ENCODE measurements at places on chromosomes 6 and 20.

DNA sequence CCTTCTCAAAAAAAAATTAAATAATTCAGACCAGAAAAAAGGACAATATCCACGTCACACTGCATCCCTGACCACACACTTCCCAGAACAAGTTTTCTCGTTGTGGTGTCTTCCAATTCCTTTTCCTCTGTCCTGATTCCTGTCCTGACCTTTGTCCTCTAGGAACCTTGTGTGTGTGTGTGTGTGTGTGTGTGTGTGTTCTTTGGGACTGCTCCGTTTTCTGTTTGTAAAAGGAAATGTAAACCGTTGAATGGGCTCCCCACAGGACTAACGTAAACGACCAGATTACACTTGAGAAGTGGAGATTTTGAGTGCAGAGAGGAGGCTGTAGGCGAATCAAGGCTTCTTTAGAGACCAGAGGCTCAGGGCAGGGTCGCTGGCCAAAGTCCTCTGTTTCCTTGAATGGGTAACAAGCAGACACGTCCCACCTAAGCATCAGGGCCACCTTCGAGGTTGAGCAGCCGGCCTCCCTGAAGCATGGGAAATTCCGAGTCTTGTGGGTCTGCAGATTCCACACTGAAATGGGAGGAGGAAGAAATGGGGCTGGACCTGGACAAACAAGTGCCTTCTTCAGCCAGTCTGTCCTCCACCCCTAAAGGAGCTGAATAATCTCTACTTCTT is 7.3 kb downstream of the ZBTB46 start:
- DNase-seq = no peak

DNA sequence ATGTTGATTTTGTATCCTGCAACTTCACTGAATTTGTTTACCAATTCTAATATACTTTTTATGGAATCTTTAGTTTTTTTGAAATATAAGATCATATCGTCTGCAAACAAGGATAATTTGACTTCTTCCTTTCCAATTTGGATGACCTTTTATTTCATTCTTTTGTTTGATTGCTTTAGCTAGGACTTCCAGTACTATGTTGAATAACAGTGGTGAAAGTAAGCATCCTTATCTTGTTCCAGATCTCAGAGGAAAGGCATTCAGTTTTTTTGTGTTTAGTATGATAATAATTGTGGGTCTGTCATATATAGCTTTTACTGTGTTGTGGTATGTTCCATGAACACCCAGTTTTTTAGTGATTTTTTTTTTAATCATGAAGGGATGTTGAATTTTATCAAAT is 75.7 kb downstream of the GCLC start:
- DNase-seq = no peak

GRCh38 chr6:40328386-40328985 is 258.7 kb downstream of the LRFN2 start:
- no peak for DNase-seq

GRCh38 chr6:162863821-162864220 is 136.0 kb downstream of the PACRG start:
- no peak for DNase-seq

DNA sequence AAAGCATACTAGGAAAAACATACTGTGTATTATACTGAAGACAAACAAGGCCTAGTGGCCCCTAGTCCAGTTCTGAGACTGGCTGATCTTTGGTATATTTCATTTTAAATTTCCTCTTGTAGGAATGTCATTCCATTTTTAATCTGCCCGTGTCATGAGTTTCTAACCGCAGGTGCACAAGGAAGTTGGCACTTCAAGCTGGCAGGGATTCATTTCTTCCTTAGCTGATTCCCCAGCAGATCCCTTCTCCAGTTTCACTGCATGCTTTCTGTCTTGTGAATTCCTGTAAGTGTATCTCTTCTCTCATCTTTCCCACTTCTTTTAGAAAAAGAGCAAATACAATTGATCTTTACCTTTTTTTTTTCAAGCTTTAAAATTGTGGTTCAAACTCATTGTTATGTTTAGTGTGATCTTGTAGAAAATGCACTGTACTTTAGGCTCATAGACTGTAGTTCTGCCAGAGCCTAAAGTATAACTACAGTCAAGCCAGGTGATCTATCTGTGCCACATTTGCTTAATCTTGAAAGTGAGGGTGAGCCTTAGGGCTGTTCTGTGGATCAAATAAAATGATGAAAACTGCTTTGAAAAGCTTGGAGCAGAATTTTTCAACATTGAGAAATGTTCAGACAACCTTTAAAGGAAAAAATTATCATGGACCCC is 37.0 kb downstream of the RNF217 start:
- DNase-seq = no peak

GRCh38 chr6:149642829-149643580 is 5.5 kb downstream of the KATNA1 start:
- DNase-seq = no peak

DNA sequence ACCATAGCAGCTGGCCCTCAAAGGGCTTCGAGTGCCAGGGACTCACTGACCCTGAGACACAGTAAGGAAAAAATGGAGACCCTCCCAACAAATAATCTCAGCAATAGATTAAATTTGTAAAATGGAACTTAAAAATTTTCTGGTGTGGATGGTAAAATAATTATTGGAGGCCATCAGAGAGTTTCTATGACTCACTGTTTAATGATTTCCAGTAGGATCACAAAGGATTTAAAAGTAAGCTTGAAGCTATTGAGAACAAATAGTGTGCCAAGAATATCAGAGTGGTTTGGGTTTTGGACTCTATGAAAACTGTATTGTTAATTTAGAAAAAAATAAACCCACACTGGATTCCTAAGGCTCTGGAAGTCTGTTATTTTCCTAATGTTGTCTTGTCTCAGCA is 115.2 kb upstream of the AKIRIN2 start:
- DNase-seq = no peak

- DNase-seq = no peak
Observed at GRCh38 chr6:45626087-45626891, 248.6 kb upstream of the SUPT3H start.

DNA sequence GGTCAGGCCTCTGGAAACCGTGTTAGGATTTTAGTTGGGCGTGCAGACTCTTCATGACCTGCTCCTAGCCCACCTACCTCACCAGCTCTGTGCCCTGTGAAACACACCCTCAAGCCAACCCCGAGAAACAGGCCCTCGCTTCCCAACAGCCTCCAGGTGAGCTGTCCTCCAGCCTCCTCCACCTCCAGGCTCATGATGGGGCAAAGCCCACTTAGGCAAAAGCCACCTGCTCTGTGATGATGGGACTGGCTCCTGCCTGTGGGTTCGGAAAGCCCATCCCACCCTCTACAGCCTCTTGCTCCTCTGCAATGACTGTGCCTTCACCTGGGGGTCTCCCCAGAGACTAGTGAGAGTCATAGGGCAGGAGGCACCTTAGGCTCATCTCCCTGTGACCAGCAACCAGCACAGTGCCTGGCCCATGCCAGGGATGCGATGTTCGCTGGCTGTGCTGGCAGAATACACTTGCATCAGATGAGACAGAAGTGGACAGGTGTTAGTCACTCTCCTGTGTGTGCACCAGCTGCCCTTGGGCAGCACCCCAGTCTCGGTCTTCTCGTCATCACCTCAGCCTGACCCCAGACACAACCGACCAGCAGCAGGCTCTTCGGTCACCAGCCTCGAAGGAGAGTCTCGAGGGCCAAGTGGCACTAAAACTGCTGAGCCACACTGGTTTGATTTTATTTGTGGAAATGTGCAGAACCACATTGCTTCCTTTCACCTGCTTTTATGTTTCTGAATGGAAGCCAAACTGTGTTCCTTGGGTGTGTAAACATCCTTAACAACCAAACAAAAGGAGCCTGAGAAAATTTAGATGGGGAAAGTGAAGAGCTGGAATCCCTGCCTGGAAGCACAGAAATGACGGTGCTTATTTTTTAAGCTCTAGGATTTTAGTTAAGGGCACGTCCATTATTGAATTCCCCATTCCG is 10.7 kb downstream of the PXDC1 start:
- no peak for DNase-seq

DNA sequence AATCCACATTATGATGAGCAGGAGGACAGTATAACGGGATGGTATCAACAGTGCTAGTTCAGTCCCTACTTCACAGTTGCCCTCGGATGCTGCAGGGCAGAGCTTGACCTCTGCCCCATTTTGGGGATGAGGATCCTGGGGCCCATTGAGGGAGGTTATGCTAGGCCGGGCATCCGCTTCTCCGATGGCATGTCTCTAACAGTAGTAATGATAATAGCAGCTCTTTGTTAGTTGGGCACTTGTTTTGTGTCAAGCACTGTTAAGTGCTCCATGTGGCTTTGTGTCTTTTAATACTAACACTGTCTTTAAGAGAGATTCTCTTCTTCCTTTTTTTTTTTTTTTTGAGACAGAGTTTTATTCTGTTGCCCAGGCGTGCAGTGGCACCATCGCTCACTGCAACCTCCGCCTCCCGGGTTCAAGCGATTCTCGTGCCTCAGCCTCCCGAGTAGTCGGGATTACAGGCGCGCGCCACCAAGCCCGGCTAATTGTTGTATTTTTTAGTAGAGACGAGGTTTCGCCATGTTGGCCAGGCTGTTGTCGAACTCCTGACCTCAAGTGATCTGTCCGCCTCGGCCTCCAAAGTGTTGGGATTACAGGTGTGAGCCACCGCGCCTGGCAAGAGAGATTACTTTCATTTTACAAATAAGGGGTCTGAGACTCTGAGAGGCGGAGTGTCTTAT is 1.1 kb downstream of the MAPRE1 start:
- no peak for DNase-seq

- DNase-seq = no peak
Observed at GRCh38 chr6:145699462-145699861, 35.9 kb downstream of the EPM2A start.

GRCh38 chr6:24985323-24985722 is 49.6 kb upstream of the RIPOR2 start:
- DNase-seq = no peak

DNA sequence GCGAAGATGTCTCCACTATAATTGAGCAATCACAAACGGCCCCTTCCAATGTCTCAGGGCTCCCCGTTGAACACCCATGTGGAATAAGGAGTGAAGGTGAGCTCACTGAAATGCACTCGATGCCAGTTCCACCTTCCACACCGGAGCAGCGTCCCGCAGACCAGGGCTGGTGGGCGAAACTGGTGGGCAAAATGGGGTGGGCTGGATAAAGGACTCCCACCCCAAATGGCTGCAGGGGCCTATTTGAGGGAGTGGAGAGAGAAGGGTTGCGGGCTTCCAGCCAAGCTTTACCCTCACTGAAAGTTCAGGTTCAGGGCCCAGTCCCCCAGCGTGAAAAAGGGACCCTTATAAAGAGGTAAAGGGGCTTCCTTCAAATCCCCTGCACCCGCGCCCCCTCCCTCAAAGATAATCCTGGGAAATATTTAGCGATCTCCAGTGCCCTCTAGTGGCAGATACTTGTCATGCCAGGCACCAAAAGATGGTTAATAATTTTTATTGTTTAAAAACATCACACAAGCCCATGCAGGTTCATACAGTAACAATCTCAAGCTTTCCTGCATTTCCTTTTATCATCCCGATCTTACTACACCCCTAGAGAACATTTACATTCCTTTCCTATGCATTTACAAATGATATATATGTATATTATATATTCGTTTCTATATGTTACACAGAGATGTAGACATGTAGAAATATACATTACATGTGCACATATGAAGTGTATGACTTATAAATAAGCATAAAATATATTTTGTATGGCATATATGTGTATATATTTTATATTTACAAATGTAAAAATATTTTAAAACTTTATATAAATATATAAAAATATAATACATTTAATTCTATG is 58.2 kb upstream of the NKX2-2 start:
- no peak for DNase-seq

GRCh38 chr6:158069800-158070195 is 88.1 kb downstream of the SYNJ2 start:
- no peak for DNase-seq

GRCh38 chr6:54800050-54800600 is 46.4 kb upstream of the FAM83B start:
- no peak for DNase-seq

DNA sequence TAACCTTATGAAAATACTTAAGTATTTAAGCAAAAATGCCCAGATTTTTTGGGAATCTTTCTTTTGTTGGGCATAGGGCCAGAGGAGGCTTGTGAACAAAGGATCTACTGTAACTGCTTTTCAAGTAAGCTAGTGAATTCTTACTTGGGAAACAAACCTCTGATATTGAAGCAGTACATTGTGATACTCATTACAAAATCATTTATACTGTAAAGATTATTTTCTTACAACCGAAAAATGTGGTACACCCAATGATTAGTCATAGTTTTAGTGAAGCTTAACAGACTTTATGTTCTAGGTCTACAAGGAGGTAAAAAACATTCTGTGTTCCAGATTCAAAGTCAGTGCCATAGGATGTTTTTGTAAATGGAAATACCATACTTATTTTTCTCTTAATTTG is 272.9 kb upstream of the KCNQ5 start:
- DNase-seq = no peak

DNA sequence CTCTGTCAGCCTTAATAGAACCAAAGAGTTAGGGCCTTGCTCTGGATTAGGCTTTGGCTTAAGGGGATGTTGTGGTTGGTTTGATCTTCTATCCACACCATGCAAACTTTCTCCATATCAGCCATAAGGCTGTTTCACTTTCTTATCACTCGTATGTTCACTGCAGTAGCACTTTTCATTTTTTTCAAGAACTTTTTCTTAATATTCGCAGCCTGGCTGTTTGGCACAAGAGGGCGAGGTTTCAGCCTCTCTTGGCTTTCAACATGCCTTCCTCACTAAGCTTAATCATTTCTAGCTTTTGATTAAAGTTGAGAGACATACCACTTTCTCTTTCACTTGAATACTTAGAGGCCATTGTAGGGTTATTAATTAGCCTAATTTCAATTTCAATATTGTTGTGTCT is 193.1 kb downstream of the NRN1 start:
- DNase-seq = no peak

DNA sequence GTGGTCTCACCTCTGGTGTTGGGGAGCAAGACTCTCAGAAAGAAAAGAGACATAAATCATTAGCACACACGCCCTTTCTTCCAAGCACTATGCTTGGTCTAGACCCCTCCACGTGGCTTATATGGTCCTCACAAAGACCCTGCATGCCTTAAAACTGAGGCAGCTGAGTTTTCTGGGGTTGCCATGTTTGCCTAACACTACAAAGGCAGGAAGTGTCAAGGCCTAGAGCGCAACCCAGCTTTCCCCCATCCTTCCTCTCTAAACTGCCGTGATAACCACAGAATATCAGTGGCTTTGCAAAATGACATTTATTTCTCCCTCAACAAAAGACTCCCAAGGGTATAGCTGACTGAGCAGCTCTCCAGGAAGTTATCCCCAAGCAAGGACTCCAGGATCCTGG is 146.5 kb upstream of the TOP1 start:
- DNase-seq = no peak

DNA sequence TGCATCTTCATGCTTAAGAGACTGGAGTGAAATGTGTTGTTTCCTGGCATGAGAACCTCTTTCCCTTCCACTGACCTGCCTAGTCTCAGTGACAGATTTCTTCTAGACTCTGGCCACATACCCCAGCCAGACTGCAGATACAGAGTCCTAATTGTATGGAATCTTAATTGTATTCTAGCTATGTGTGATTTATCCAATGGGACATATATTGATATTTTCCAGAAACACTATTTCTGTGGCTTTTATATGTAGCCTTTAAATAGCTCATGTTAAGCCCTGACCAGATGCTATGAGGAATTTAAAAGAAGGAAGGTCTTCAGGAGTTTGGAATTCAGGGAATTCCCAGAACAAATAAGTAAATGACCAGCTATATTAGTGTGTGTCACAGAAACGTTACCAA is 99.0 kb downstream of the FIG4 start:
- DNase-seq = no peak

All from right lobe of liver (tissue), 6 donors.